Activated naive CD8-positive, alpha-beta T cell treated with anti-CD3 and anti-CD28 coated beads, Interleukin-2, amount 50 U/mL, for 24 hours (primary cell): ENCODE measurements at places on chromosomes 7 and 10.

DNA sequence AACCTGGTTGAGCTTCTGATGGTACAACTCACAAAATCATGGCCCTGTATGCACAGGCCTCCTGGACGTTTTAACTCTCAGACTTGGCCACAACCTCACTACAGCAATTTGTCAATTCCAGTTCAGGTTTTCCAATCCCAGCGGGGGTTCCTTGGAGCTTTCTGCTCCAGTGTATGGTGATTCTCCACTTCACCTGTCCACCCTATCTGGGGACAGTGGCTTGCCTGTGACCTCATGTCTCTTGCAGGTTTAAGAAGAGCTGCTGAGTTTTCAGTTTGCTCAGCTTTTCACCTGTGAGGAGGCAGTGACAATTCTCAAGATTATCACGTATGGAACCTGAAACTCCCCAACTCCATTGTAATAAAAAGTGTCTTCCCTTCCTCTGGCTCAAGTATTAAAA lies 254.1 kb downstream of the DIP2C start:
- no peak for DNase-seq

GRCh38 chr7:40331915-40332314 lies 197.1 kb downstream of the SUGCT start:
- DNase-seq = no peak

- no peak for DNase-seq
Measured at GRCh38 chr7:30757342-30757692, 5.4 kb downstream of the INMT start.

GRCh38 chr7:1922870-1923236 lies 252.8 kb downstream of the ELFN1 start:
- no peak for DNase-seq

DNA sequence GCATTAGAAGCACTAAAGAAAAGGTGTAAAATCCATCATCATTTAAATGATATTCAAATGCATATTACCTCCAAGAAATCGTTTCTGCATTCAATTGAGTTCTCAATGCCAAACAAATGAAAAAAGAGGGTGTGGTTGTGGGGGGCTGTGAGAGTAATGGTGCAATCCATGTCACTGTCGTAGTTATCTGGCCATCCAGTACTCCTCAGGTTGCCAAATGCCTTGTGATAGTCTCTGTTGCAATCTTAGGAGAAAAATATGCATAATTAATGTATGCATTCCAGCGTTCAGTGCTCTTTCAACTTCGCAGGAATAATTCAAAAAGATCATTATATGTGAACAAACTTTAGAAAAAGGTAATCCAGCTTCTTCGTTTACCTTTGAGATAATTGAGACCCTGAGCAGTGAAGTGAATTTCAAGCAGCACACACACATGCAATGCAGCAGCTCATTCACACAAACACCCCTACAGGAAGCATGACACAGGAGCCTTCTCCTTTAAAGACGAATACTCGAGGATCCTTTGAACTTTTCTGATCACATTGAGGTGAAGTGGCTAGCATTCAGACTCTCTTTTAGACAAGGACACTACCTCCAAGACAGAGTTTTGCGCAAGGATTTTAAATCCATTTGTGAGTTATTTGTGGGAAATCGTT lies 73.4 kb downstream of the OR13A1 start:
- no peak for DNase-seq

- DNase-seq = no peak
Measured at GRCh38 chr7:108358553-108358952, 97.7 kb downstream of the NRCAM start.

DNA sequence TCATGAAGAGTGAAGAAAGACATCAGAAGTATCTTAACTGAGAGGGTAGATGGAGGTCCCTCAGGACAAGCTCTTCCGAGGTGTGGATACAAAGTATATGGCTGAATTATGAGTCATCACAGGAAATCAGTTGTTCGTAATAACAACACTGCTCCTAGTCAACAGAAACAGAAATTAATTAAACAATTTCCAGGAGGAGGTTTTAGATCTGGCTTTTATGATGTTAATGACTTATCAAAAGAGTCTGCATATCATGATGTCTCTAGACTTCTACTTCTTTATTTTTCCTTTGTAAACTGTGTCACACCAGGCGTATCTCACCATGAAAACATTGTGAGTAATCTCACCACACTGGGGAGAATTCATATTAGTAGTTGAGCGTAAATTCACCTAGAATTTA lies 31.2 kb downstream of the OSBPL3 start:
- DNase-seq = no peak

- DNase-seq = no peak
Measured at GRCh38 chr7:4225881-4226523, 456.1 kb upstream of the FOXK1 start.

GRCh38 chr10:20535897-20536881 lies 360.9 kb downstream of the NEBL start:
- no peak for DNase-seq

DNA sequence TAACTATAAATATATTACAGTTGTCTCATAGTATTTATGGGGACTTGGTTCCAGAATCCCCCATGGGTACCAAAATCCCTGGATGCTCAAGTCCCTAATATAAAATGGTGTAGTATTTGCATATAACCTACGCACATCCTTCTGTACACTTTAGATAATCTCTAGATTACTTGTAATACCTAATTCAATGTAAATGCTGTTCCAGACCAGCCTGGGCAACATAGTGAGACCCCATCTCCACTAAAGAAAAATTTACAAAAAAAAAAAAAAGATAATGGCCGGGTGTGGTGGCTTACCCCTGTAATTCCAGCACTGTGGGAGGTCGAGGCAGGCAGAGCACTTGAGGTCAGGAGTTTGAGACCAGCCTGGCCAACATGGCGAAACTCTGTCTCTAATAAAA lies 17.4 kb upstream of the GNA12 start:
- DNase-seq = no peak

DNA sequence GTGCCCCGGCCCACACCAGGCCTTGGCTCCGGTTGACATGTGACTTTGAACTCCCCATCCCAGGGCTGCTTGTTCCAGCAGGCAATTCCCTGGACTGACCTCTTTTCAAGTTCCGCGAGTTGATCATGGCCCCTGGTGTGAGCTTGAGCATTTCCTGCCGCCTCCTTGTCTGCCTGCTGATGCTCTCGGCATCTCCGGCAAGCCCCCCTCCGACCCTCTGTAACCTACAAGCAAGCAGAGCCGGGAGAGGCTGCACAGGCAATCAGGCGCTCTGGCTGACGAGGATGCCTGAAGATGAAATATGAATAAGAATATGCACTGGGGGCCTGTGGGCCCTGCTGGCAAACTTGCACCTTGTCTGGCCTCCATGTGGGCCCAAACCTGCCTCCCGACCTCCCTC lies 304.9 kb upstream of the MKI67 start:
- DNase-seq = no peak

DNA sequence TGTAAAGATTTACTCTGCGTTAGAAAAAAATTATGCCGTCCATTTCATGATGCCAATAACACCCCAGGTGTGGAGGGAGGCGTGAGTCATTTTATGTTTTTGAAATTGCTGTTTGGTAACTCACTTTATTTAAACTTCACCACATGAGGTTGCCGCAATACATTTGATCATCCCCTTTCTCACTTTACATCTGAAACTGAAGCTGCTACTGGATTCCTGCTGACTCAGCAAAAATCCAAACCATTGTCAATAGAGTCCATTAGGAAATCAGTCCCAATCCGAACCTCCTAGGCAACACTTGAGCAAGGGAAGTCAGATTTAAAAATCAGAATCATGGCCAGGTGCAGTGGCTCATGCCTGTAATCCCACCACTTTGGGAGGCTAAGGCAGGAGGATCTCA lies 136.6 kb upstream of the SVIL start:
- DNase-seq = no peak

- no peak for DNase-seq
Measured at GRCh38 chr10:49644035-49644646, 30.3 kb downstream of the CHAT start.

GRCh38 chr7:114989531-114989930 lies 67.6 kb downstream of the MDFIC start:
- DNase-seq = no peak

DNA sequence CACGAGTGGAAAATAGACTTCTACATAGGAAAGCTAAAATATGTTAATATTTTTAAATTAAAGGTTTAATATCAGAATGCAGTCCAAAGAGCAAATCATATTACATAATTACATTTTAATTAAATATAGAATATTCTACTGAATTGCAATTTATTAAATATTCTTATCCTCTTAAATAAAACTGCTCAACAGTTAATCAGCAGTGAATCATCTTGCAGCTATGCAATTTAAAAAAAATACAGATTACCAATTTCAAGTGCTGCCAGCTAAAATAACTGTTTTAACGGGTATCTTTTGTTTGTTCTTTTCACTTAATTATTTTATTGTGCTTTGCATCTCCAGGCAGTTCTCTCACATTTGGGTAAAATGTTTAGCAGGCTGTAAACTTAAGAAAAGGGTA lies 82.2 kb downstream of the ZNRF2 start:
- DNase-seq = no peak

DNA sequence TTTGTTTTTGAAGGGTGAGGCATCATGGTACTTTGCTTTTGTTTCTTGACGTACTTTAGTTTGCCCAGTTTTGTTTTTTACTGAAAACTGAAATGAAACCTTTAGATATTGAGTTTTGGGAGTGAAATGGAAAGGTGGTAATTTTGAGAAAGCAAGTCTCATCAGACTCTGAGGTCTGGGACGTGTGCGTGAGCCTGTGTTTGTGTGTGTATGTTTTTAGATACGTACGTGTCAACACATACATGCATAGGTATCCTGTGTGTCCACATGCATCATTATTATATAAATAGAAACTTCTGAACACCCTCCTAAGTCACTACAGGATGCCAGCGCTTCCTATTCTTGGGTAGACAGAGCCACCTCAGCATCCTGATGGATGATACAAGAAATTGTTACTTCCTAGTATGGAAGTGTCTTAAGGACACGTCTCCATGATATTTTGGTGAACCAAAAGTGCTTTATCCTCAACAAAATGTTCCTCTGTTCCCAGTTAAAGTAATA lies 47.8 kb downstream of the PROSER2 start:
- no peak for DNase-seq

- no peak for DNase-seq
Measured at GRCh38 chr7:85054306-85054705, 132.6 kb downstream of the SEMA3D start.

DNA sequence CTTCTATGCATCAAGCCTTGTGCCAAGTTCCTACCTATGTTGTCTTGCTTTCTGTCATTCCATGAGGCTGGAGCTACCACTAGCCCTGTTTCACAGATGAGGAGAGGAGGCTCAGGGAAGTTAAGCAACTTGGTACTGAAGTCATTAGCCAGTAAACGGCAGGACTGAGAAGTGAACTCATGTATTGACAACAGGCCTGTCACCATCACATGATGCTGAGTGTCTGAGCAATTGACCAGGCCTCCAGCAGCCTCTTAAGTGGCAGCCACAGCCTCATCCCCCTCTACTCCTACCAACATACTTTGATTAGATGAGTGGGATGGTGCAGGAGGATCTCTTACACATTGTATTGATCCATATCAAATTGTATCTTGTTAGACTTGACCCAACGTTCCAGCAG lies 317.6 kb downstream of the GRID1 start:
- DNase-seq = no peak

GRCh38 chr7:129122751-129123509 lies 21.6 kb upstream of the TSPAN33 start:
- peak; percentile 46 for DNase-seq

GRCh38 chr7:39291628-39292410 lies 274.4 kb upstream of the YAE1 start:
- DNase-seq = no peak

DNA sequence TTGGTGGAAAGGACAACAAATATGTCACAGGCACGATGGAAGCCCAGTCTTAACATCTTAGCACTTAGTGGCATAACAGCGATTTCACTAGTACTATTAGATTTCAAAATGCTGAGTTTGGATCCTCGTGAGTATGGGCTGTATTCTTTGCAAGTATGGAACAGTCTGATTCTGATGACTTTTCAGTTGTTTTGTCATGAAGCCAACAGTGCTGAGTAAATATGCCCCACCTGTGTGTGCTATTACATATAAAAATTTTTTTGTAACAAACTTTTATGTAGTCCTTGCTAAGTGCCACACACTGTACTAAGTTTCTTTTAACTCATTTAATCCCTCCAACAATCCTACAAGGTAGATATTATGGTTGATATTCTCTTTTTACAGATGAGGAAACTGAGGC lies 30.8 kb downstream of the MTURN start:
- DNase-seq = no peak

- no peak for DNase-seq
Measured at GRCh38 chr7:69837387-69838068, 239.3 kb downstream of the AUTS2 start.

DNA sequence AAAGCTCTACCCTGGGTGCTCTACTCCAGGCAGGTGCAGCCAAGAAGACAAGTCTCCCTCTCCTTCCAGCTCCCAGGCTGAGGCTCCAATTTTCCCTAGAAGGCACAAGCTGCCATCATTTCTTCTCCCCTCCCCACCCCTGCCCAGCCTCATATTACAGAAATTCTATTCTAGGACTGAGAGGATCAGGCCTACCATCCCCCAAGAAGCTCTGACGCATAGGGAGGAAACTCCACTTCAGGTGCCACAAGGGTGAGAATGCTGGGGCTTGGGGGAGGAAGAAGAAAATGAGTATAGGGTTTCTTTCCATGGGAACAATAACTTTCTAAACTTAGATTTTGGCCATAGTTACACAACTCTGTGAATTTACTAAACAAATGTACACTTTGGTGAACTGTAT lies 35.3 kb downstream of the FEZF1 start:
- DNase-seq = no peak

DNA sequence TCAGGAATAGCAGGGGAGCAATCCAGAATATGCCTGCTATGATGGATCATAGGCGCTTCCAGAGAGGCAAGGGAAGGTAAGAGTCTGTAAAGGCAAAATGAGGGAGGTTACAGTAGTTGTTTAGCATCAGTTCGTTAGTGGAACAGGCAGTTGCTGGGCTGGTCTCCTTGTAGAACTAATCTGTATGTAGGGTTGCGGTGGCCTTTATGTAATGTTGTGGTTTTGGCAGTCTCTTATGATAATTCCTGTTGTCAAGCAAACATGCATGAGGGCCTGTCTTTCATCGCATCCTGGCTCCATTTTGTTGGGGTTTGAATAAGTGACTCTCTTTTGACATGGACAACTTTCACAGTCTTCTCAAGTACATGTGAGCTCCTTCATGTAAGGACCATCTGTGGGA lies 427.8 kb upstream of the LRGUK start:
- DNase-seq = no peak

- DNase-seq = no peak
Measured at GRCh38 chr7:38453826-38454225, 177.3 kb downstream of the AMPH start.

DNA sequence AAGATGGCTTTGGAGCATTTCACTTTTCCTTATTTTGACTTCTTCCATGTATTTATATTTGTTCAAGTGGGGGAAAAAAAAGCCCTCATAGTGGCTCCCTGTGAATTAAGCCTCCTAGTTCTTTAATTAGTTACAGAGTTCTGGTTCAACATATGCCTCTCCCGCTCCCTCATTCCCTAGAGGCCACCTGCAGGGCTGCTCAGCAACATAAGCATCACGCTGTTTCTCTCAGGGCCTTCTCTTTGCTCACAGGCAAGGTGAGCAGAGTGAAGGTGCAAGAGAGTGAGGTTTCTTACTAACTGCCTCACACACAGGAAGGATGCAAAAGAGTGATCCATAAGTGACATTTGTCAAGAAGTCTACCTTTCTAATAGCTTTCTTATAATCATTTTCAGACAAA lies 196.7 kb downstream of the SEMA3E start:
- no peak for DNase-seq
